ENCODE measurements at places on chromosomes 7 and 10.
A peak's percentile ranks its signal among the peaks of the same experiment; 100 is the strongest.

GRCh38 chr10:76117949-76118348 lies 686.5 kb downstream of the LRMDA start:
- no peak for DNase-seq

DNA sequence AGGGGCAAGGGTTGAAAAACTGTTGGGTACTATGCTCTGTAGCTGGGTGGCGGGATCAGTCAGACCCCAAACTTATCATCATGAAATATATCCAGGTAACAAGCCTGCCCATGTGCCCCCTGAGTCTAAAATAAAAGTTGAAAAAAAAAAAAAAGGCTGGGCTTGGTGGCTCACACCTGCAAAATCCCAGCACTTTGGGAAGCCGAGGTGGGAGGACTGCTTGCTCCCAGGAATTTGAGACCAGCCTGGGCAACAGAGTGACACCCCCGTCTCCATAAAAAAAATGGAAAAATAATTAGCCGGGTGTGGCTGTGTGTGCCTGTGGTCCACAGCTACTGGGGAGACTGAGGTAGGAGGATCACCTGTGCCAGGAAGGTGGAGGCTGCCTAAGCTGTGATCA lies 83.5 kb downstream of the VIPR2 start:
- no peak for DNase-seq

DNA sequence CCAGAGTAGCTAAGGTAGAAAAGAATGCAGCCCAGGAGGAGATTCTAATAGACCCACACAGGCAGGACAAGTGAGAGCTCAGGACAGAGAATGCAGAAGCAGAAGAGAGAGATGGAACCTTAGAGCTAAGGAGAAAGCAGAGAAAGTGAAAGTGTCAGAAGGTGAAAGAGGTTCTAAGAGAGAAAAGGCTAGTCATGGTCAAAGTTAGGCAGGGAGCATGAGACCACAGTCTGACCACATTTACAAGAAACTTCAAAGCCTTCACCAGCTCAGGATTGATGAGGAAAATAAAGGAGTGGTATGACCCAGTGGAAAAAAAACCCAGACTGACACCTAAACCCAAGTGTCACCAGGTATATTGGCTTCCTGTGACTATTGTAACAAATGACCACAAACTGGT lies 131.8 kb upstream of the WDR11 start:
- DNase-seq: no peak

DNA sequence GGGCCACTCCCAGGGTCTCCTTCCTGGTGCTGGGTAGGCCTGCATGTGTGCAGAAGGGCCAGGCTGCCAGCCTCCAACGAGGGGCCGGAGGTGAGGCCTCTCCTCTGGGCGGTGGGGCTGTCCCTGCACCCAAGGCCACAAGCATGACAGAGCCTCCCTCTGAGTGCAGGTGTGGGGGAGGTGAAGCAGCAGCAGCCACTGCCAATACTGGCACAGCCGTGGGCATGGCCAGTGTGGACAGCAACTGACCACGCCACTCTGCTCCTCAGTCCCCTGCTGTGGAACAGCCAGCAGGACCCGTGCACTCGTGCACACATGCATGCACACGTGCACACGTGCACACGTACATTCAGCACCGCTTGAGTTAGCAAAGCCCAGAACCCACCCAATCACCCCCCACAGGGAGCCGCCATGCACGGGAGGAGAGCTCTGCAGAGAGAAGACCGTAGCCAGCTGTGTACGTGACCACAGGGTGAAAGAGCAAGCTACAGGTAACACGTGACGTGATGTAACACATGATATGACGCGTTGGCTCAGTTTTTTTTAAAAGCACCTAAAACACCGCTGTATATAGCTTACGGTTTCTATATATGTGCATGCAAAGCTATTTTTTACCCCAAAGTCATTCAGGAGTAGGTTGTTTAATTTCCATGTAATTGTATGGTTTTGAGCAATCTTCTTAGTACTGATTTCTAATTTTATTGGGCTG lies 23.1 kb downstream of the PAPOLB start:
- DNase-seq: no peak

DNA sequence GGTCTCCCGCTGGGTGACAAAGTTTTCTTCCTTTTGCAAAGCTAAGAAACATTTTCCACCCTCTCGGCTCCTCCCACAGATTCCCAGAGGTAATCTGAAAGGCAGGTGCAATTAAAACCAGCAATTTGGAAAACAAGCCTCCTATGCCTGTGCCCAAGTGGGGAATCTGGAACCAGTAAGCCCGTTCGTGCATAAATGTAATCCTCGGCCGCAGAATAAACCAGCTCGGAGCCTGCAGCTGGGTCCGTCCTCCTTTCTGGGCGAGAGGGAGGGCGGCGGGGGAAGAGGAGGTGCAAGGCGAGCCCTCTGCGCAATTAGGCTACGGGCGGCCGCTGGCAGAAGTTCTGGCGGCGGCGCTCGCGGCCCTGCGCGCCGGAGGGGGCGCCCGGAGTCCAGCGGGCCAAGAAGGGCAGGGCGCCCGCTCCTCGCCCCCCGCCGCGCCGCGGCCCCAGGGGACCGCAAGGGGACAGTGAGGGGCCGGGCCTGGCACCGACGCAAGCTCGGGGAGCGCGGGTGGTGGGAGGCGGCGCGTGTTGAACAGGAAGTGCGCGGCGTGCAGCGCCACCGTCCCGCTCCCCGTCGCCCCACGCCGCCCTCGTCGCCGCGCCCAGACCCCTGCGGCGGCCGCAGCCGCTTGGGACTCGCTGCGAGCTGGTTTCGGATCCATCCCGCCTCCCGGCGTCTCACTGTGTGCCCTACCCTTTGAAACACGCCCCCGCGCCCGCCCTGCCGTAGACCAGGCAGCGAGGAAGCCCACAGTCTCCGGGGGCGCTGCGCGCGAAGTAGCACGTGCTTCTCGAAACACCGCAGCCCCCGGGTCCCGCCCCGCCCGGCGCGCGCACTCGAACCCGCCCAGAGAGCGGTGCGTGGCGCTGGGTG lies at the start of gene PRKAG2:
PRKAG2 (minus strand) TSS at position 217 of the 879 bp plus-strand sequence. CDS start 495 bp downstream, outside the sequence.
- DNase-seq: peak; percentile 36

DNA sequence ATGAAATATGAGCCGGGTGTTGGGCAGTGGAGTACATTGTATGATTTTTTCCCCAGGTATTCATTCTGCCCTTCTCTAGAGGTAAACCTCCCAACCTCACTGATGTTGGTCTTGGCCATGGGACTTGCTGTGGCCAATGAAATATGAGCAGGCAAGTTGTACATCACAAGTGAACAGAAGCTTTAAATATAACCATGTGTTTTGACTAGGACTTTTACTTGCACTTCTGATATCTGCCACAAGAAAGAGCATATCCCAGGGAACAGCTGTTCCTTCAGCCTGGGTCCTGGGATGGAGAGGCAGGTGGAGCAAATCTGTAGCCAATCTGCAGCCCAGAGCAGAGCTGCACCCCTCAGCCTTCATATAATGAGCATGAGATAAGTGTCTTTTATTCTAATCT lies 109.8 kb upstream of the PALS2 start:
- DNase-seq: no peak

GRCh38 chr10:90192825-90193224 lies 491.4 kb downstream of the KIF20B start:
- DNase-seq: no peak

- no peak for DNase-seq
Observed at GRCh38 chr10:68559841-68560185, 324 bp upstream of the TET1 start.

Data from Jurkat, Clone E6-1 (cell line).